NCI-H1436 (cell line): ENCODE measurements at places on chromosomes 6 and 20.

DNA sequence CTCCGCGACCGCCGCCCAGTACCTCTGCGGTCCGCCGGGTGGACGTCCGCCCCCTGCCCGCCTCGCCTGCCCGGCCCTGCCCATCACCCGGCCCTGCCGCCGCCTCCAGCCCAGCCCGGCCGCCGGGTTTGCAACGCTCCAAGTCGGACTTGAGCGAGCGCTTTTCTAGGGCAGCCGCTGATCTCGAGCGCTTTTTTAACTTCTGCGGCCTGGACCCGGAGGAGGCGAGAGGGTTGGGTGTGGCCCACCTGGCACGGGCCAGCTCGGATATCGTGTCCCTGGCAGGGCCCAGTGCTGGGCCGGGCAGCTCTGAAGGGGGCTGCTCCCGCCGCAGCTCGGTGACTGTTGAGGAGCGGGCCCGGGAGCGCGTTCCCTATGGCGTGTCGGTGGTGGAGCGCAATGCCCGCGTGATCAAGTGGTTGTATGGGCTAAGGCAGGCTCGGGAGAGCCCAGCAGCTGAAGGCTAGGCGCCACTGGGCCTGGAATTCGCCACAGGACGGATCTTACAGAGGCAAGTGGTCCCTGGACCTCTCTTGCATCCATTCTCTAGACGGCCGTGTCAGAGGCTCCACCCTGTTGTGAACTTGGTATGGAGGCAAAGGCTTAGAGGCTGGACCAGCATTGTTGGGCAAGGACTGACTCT, 11.8 kb downstream of the FAM110A start:
- no peak for DNase-seq

DNA sequence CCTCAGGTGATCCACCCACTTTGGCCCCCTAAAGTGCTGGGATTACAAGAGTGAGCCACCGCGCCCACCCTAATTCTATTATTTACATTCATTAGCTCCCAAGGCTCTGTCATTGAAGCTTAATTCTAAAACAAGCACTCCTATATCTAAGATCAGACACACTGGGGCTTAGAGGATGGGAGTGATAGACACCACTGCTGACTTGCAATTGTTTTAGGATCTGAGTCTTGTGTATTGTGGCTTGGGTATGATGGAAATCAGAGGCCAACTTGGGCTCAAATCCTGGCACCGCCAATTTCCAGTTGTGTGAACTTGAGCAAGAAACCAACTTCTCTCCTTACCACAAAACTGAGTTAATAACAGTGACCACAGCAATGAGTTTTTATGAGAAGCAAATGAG, 34.7 kb downstream of the MTRES1 start:
- DNase-seq, result no peak

DNA sequence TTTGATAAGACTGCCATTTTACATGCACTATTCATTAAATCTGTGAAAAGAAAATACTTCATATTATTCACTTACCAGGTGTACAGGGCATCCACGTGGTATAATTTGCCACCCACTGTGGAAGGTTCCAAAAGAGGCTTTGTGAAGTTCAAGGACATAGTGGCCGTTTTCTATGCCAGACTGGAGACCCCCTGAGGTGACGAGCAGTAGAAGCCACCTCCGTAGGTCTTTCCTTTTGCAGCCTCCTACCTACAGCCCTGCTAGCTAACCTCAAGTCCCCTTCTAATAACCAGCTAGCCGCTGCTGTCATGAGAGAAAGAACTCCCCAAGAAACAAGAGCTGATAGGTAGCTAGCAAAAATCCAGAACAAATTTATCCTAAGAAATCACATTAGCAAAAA, 110.5 kb downstream of the ARHGAP18 start:
- no peak for DNase-seq

- DNase-seq, result no peak
These were observed 8.8 kb downstream of the PKIG start for GRCh38 chr20:44590980-44591778.

GRCh38 chr6:125471667-125472066, 169.9 kb upstream of the HDDC2 start:
- no peak for DNase-seq

GRCh38 chr6:149863698-149864577, at the start of gene LRP11:
TSS of gene LRP11 (minus strand) at chr6:149864359. CDS start at chr6:149864020, 339 bp downstream.
- peak; percentile 72 for DNase-seq

- DNase-seq, result no peak
These were observed 8.4 kb downstream of the IRF4 start for GRCh38 chr6:399785-400534.

DNA sequence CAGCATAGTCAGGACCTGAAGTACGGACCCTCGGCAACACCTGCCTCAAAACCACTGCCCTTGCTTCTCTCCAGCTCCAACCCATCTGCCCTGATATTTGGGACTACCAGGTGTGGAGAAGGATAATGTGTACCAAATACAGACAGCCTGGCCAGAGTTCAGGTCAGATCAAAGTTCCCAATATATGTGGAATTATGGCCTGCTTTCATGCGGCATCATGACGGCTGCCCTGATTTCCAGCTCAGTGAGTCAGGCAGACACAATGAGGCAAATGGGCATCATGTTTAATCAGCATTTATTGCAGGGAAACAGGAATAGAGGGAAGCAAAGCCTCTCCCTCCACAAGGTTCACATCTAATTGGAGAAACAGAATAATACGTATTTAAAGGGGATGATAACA, 57.9 kb downstream of the FRK start:
- no peak for DNase-seq
